Thyroid gland (tissue), 4 donors: ENCODE measurements at places on chromosomes 5 and 9. TPM values are rescaled to one million over a fixed set of nuclear protein-coding genes. Genes with fewer than 3 reads are reported as not detected.

The C9 gene
- not detected for total RNA-seq

GRCh38 chr5:685262-686171 is 7.6 kb downstream of the TPPP start:
- no peaks in the 10 kb centered on the region for H3K4me1 ChIP-seq
- H3K27ac ChIP-seq: no peak overlapping the region
- H3K36me3 ChIP-seq: no peaks in the 10 kb centered on the region
- DNase-seq: no peak
- no peaks in the 10 kb centered on the region for H3K27me3 ChIP-seq
- no peak overlapping the region for H3K4me3 ChIP-seq

The PMPCA gene
- 48.2 TPM for total RNA-seq

DNA sequence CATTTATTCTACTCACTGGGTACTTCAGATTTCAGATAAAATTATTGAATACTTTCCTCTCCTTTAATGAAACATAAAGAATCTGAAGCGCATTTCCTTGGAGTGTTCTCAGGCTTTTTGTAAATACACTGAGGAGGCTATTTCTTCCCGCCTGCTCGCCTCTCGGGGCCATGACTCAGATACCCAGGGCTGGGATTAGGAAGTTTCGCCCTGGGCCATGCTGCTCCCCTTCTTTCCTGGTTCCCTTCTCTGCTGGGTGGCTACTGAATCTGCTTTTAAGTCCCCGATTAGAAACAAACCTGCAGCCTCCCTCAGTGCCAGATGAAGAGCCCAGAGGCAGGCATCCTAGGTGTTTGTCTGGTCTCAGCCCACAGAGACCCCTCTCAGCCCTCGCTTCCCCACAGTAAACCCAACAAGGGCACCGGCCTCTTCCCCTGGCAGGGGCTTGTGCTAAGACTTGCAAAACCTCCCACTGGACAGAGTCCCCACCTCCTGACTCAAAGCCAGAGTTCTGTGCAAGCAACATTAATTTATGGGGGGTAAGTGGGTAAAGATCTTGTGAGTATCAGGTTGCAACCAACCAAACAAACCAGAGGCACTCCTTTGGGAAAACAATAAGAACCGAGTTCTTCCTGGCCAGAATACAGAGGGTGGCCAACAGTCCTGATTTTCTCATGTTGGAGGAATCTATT is 30.7 kb upstream of the IRX1 start:
- H3K4me1 ChIP-seq: no peaks in the 10 kb centered on the region
- no peaks in the 10 kb centered on the region for H3K36me3 ChIP-seq
- no peak overlapping the region for H3K27ac ChIP-seq
- no peak for DNase-seq

- no peaks in the 10 kb centered on the region for H3K4me1 ChIP-seq
- peaks cover 36% of the 10 kb centered on the region for H3K36me3 ChIP-seq
- no peak overlapping the region for H3K27ac ChIP-seq
- DNase-seq: no peak
These were observed 16.9 kb downstream of the RABL6 start for GRCh38 chr9:136824496-136825225.

DNA sequence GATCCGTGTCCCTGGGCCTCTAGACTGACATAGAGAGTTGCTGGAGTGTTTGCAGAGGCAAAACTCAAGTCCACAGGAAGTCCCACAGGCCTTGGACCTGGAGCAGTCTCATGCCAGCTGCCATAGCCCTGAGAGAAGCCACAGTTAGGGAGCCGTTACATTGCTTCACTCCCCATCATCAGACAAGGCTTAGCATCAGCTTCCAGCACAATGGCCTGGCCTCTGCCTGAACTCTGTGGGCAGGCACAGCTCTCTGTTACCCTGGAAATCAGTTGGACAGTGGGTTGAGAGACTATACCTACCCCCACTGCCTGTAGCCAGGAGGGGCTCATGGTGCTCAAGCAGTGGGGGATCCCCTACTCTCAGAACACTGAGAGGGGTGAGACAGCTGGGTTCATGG is 16.2 kb upstream of the C9orf72 start:
- DNase-seq: no peak
- H3K27ac ChIP-seq: no peak overlapping the region
- H3K4me1 ChIP-seq: no peaks in the 10 kb centered on the region
- H3K4me3 ChIP-seq: no peak overlapping the region
- no peaks in the 10 kb centered on the region for H3K36me3 ChIP-seq

DNA sequence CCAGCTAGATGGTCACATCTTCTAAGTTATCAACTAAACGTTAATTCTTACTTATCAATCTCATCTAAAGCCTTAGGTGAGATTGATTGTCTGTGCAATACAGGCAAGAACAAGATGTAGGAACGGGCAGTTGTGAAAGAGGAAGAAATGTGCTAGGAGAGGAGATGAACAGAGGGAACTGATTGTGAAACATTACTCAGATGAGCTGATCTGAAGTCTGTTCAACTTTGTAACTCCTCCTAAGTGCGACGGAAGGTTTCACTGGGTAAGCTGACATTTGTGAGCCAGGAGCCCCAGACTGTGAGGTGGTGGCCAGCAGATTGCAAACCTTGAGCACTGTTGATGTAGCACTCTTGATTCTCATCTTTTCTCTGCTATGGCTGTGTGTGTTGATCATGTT is 204.1 kb downstream of the CD180 start:
- H3K36me3 ChIP-seq: no peaks in the 10 kb centered on the region
- H3K27me3 ChIP-seq: no peaks in the 10 kb centered on the region
- no peak for DNase-seq
- H3K27ac ChIP-seq: no peak overlapping the region

DNA sequence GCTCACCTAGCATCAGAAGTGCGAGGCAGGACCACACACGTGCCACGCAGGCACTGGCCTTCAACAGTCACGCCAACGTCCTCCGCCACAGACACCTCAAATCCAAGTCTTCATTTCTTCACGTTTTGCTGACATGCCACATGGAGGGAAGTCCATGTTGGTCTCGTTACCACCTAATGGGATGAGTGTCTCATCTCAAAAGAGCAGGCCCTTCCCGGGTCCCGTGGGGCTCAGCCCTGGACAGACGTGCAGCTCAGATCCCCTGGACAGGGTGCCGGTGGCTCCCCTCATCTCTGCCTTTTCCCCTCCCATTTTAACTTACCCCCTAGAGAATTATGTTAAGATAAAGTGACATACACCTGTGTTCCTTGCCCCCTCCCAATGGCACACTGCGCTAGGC is 76.8 kb downstream of the MRPL36 start:
- H3K27me3 ChIP-seq: no peaks in the 10 kb centered on the region
- no peaks in the 10 kb centered on the region for H3K4me1 ChIP-seq
- no peak for DNase-seq
- no peak overlapping the region for H3K27ac ChIP-seq

The SPATA31D4 gene
- total RNA-seq: not detected

DNA sequence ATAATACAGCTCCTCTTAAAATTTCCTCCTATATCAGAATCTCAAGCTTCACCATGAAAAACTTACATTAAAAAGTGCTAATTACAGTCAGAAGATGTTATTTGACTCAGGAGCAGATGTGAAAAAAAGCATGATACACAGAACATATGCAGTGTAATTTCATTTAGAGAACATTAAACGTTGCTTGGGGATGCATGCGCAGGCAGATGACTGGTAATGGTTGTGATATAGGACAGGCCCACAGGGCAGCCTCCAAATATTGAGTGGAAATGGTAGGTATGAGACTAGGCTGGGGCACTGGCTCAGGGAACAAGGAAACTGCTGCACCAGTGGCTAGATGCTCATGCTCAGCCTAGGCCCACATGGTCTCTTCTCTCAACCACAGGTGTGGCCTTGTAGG is 69.7 kb downstream of the IARS1 start:
- DNase-seq: no peak
- H3K27ac ChIP-seq: no peak overlapping the region
- H3K4me1 ChIP-seq: no peaks in the 10 kb centered on the region
- no peak overlapping the region for H3K4me3 ChIP-seq
- H3K27me3 ChIP-seq: no peaks in the 10 kb centered on the region
